Activated CD4-positive, alpha-beta T cell treated with anti-CD3 and anti-CD28 coated beads for 4 hours (primary cell): ENCODE measurements at places on chromosomes 5 and 9.

GRCh38 chr9:70083429-70083828 lies 39.8 kb downstream of the MAMDC2 start:
- DNase-seq, result no peak

DNA sequence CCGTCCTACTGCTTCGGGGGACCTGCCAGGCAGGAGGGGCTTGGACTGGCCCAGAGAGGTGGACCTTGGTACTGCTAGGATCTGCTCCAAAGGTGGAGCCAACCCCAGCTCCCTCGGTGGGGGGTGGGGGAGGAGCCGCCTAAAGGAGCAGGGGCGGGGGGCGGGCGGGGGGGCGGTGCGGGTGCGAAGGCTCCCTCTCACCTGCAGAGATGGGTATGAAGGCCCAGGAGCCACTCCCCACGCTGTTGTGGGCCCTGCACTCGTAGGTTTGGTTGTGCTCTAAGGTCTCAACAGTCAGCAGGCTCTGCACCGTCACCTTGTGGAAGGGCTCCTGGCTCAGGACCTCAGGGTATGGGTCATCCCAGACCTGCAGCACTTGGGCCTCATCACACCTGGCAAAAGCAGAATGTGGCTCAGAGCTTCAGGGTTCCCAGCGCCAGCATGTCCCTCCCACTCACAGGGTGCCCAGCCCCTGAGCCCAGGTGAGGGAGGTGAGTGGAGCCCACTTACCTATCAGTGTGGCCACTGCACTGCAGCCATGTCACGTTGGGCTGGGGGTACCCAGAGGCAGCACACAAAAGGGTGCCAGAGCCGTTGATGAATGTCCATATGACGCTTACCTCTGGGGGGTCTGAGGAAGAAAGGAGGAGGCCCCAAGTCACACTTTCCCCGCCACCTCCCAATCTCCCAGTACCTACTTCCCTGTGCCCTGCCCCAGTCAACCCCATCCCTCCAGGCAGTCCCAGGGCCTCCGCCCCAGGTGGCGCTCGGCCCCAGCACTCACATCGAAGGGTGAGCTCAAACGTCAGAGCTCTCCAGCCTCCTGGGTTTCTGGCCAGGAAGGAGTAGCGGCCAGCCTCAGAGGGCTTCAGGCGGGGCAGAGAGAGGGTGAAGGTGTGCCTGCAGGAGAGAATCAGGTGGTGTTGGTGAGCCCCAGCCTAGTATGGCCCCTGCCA lies 16.4 kb downstream of the CSF1R start:
- no peak for DNase-seq

DNA sequence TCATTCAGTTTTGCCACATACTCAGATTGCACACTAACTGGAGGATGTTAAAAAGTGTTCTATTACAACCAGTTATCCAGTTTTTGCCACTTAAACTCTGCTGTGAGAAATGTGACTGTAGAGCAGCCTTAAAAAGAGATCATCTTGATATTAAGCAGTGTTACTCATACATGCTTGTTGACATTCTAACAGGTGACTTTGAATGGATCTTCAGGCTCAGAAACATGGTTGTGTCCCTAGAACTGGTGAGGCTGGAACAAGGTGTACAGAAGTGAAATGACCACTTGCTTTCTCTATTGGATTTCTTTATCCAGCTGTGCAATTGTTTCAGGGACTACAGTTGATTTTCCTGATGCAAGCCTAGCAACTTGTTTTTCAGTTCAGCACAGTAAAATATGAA lies 166.1 kb upstream of the CCDC152 start:
- DNase-seq, result no peak

DNA sequence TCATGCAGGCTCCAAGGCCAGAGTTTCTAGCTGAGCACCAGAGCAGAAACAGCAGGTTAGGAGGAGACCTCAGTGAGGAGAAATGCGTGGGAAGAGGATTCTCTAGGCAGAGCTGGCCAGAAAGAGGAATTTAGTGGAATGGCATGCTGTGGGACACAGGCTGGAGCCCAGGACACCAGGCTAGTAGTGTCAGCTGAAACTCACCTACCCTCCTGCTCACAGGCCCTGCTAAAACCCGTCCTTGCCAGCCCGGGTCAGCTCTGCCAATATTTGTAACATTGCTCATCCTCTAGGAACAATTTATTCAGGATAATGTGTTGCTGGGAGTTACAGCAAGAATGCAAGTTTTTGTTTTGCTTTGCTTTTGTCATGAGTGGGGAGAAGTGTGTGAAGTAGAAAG lies 40.2 kb upstream of the AGXT2 start:
- no peak for DNase-seq

DNA sequence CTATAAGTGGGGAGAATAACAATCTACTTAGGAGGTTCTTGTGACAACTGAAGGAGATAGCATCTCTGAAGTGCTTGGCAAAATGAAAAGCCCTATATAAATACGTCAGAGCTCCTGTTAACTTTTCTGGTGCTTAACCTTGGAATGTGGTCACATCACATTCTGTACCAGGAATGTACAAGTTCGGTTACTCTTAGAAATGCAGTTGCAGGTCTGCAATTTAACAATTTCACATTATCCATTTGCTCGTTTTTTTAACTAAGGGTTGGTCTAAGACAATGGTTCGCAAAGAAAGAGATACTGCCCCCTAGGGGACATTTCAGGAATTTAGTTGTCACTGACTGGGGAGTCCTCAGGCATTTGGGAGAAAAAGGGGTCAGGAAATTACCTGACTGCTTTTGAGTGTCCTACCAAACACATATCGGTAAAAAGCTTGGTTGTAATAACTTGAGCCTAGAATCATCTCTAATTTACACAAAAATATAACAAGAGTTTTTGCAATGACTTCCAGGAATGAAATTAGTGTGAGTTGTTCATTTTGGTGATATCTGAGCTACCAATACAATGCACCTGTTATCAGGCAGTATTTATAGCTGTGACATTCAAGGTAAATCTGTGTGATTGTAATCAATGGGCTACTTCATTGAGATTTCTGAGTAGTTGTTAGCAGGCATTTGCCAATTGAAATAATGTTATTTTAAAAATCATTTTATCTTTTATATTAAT lies 5.4 kb upstream of the HBEGF start:
- peak; percentile 82 for DNase-seq

- DNase-seq, result no peak
These were observed 202.8 kb downstream of the SPOCK1 start for GRCh38 chr5:137296213-137296781.

- DNase-seq, result no peak
These were observed 1.9 kb downstream of the NIM1K start for GRCh38 chr5:43193894-43194265.

GRCh38 chr5:59863777-59864176 lies 29.7 kb downstream of the PDE4D start:
- DNase-seq, result no peak

- DNase-seq, result no peak
These were observed 50.0 kb downstream of the GOLPH3 start for GRCh38 chr5:32123889-32124676.

DNA sequence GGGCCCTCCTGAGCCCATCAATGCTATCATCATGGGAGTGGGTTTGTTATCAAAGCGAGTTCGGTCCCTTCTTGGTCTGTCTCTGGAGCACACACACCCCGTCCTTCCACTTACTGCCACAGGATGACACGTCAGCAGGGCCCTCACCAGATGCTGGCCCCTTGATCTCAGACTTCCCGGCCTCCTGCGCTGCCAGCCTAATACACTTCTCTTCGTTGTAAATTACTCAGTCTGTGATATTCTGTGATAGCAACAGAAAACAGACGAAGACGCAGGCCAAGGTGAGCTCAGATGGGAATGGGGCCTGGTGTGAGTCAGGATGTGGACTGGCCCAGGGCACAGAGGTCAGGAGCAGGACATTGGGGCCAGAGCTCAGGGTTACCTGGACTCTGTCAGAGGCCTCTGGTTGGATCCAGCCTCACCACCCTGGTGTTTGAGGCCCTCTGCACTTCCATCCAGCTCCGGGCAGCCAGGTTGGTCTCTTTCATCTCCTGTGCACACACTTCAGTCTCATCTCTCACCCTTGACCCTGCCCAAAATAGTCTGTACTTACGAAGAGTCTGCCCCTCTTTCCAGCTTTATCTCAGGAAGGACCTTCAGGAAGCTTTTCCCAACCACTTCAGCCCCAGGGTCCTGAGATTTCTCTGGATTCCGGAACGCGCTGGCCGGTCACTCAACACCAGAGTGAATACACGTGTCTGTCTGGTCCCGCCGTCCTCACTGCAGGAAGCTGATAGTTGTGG lies 26.0 kb upstream of the CNOT6 start:
- no peak for DNase-seq

DNA sequence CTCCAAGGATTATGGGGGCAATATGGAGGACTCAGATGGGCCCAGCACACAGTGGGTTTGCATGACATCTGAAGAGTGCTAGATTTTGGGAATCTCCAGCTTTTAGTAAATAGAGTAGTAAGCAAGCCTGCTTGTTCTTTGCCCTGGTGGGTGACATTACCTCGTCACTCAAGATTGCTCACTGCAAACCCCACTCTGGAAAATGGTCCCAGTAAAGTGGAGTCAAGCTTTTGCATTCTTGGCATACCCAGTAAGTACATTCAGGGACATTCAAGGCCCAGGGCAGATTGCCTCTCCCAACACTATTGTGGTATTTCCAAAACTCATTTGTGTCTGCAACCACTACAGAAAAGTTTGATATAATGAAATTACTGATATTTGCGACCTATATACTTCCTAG lies 118.5 kb downstream of the INVS start:
- DNase-seq, result no peak

GRCh38 chr5:60888359-60889061 lies 44.4 kb upstream of the ELOVL7 start:
- DNase-seq, result no peak

DNA sequence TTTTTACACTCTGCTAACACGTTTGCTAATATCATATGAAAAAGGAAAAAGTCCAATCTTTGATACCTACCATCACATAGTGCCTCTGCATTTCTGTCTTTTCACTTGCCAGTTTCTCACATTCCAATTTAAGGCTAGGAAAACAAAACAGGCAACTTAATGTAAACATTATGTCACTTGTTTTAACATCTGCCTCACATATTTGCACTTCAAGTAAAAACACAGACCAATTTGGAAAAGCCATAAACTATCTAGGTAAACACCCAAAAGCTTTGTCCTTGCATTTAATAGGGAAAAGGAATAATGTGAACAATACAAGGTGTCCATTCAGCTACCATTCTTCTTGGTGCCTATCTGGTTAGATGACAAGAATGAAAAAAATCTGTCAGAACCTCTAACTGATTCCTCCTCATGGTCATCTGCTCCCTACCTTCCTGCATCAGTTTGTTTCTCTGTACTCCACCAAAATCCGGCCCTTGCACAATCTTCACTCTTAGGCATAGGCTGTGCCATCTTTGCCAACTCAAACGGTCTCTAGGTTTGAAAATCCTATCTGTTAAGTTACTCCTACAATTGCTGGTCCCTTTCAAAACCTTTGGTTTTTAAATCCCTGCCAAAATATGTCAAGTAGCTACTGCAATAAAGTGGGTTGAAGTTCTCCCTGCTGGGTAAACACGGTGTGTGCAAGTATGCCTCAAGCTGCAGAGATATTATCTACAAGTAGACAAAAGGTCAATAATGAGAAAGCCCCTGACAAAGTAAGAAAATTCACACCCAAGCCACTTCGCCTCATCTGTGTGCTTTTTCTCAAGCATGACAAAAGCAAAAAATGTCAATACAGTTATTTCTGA lies 3.4 kb downstream of the TLE1 start:
- no peak for DNase-seq

DNA sequence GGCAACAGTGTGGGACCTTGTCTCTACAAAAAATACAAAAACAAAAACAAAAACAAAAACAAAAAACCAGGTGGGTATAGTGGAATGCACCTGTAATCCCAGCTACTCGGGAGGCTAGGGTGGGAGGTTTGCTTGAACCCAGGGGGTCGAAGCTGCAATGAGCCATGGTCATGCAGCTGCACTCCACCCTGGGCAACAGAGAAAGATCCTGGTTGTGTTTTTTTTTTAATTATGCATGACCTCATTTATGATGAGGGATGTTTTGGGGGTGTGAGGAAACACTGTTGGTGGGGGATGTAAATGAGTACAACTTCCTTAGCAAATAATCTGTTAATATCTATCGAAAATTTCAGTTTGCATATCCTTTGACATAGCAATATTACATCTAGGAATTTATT lies 29.4 kb upstream of the UBE2D2 start:
- DNase-seq, result no peak

- peak; percentile 55 for DNase-seq
These were observed 15.8 kb downstream of the EXOC3 start for GRCh38 chr5:458547-459353.

GRCh38 chr5:82521431-82522051 lies 243.4 kb upstream of the RPS23 start:
- DNase-seq, result no peak

- no peak for DNase-seq
These were observed 255.8 kb upstream of the SLC24A2 start for GRCh38 chr9:20044686-20045085.

DNA sequence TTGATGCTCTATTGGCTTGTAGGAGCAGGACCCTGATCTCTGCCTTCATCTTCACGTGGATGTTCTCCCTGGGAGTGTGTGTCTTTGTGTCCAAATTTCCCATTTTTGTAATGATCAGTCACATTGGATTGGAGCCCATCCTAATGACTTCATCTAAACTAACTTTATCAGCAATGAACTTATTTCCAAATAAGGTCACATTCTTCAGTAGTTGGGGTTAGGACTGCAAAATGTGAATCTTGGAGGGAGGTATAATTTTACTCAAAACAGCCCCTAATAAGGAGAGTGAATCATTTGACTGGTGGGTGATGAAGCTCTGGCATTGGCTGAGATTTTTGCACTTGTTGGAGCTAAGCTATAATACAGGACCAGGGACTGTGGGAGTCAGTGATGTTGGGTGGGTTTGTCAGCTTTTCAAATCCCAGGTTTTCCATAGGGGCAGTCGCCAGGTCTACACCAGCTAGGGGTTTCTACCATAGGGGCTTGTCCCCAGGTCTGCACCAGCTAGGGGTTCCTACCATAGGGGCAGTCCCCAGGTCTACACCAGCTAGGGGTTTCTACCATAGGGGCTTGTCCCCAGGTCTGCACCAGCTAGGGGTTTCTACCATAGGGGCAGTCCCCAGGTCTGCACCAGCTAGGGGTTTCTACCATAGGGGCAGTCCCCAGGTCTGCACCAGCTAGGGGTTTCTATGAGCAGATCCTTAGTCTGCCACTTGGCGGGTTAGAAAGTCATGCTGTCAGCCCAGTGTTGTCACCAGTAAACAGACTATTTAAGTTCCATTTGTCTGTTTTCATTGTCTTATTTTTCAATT lies 382.6 kb upstream of the DAP start:
- no peak for DNase-seq

GRCh38 chr9:73178044-73178443 lies 26.4 kb downstream of the ANXA1 start:
- DNase-seq, result no peak

DNA sequence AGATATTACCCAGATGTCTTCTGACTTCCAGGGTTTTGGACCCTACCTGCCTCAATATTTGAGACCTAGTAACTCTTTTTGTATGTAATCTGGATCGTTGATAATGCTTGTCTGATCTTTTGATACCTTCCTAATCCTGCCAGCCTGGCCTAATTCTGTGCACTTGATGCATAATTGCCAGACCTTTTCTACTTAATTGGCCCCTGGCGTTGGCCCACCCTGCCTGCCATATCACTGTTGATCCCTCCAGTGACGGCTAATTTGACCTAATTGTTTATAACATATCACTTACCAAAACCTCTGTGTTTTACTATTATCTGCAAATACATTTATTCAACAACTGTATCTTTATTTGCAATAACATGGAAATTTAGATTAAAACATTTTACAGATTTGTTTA lies 49.0 kb downstream of the SLC44A1 start:
- DNase-seq, result no peak

GRCh38 chr9:109499631-109500410 lies 1.7 kb upstream of the PTPN3 start:
- DNase-seq, result no peak
